Activated naive CD8-positive, alpha-beta T cell treated with anti-CD3 and anti-CD28 coated beads, Interleukin-2, amount 10 ng/mL, durations not matched to agents 7 days and 5 days (primary cell): ENCODE measurements at places on chromosomes 1 and 21. TPM values are rescaled to one million over a fixed set of nuclear protein-coding genes. Genes with fewer than 3 reads are reported as not detected.
A peak's percentile ranks its signal among the peaks of the same experiment; 100 is the strongest.

- peaks cover 4% of the 10 kb centered on the region for H3K36me3 ChIP-seq
- no peak for DNase-seq
- H3K4me1 ChIP-seq, result no peaks in the 10 kb centered on the region
- H3K27me3 ChIP-seq, result peaks cover 3% of the 10 kb centered on the region
These were observed 109.1 kb upstream of the HOOK1 start for GRCh38 chr1:59705466-59706302.

- no peaks in the 10 kb centered on the region for H3K36me3 ChIP-seq
- peaks cover 26% of the 10 kb centered on the region for H3K27me3 ChIP-seq
- peak overlapping the region; percentile 60 for H3K4me3 ChIP-seq
- no peak for DNase-seq
- H3K4me1 ChIP-seq, result peaks cover 9% of the 10 kb centered on the region
These were observed 1.0 kb downstream of the MANEAL start for GRCh38 chr1:37794372-37795339.

DNA sequence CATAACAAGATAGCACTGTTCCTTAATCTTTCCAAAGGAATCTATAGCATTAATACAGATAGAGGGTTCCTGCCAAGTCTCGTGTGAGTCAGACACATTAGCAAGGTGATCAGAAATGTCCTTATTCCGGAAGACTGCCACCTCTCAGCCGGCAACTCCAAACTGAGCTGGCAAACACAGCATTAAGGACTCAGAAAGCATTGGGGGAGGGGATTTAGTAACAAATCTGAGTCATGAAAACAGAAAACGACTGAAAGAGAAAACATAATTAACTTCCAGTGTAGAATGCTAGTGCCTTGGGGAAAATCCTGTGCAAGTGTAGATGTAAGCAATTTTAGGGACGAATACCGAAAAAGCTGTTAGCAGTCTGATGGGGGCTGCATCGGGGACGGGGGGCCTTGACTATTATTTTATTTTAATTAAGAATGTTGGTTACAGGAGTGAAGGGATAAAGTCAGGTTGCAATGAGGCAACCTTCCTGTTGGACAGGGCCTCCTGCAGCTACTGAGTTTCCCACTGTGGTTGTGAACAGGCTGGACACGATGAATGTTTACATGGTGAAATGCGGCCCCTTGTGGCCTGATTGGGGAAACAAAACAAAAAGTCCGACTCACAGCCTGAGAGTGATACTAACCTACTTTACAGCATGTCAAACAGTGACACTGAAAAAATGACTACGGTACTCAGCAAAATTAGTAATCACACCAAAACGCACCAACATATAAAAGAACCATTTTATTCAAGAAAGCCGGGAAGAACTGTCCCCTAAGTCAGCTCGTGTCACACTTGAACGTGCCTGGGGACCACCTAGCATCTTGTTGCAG lies 20.7 kb downstream of the MIS18A start:
- no peaks in the 10 kb centered on the region for H3K36me3 ChIP-seq
- no peaks in the 10 kb centered on the region for H3K27me3 ChIP-seq
- H3K4me1 ChIP-seq, result no peaks in the 10 kb centered on the region

GRCh38 chr1:69305621-69306020 lies 262.1 kb upstream of the LRRC7 start:
- H3K27ac ChIP-seq, result no peak overlapping the region
- H3K27me3 ChIP-seq, result no peaks in the 10 kb centered on the region
- no peak for DNase-seq
- no peak overlapping the region for H3K4me3 ChIP-seq

DNA sequence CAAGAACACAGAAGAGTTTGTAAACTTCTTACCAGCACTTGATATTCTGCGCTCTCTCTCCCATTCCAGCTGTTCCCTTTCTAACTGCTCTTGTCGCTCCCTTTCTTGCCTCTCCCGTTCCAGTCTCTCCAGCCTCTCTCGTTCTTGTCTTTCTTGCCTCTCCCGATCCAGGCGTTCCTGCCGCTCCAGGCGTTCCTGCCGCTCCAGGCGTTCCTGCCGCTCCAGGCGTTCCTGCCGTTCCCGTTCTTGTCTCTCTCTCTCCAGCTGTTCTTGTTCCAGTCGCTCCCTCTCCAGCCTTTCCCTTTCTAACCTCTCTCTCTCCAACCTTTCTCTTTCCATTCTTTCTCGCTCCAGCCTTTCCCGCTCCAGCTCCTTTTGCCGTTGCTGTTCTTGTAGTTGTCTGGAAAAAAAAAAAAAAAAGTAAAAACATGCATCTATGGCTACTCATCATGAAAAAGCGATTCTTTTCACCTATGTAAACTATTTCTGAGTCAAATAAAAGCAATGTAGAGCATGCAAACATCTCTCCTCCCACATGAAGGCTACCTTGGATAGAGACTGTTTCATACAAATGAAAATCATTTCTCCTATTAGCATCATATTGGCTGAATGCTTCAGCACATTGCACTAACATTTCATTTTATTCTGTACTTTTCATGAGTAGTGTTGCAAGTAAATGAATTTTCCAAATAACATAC lies 91.5 kb upstream of the LBR start:
- no peak for DNase-seq
- H3K36me3 ChIP-seq, result no peaks in the 10 kb centered on the region
- H3K27me3 ChIP-seq, result peaks cover 6% of the 10 kb centered on the region
- H3K27ac ChIP-seq, result no peak overlapping the region
- no peaks in the 10 kb centered on the region for H3K4me1 ChIP-seq

SNX7 gene
- not detected for total RNA-seq

DNA sequence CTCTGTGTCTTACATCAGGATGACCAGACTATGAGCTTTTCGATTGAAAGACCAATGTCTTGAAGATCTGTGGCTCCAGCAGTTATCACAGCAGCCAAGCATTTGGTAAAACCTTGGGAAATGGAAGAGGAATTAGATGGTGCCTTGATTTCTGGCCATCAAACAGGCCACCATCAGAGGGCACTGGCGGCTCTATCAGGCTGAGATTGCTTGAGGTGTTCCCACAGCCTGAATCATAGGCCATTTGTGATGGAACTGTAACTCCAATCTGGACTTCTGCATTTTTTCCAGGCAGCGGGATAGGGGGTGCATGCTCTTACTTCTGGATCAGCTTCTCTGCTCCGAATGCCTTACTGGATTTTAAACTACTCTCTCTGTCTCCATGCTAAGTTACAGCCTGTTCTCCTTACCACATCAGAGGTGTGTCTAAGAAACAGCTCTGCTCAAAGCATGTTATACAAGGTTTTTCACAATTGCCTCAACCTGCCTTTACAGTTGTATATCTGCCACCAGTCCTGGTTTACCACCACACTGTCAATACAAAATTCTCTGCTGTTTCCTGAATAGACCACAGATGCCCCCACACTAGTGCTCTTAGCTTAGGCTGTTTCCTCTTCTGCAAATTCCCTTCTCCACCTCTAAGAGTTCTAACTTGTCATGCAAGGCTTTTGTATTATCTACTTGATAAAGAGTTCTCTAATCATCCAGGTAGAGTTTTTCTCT lies 180.9 kb downstream of the PTGER3 start:
- no peaks in the 10 kb centered on the region for H3K36me3 ChIP-seq
- peak overlapping the region; percentile 76 for H3K27ac ChIP-seq
- peaks cover 21% of the 10 kb centered on the region for H3K4me1 ChIP-seq

DNA sequence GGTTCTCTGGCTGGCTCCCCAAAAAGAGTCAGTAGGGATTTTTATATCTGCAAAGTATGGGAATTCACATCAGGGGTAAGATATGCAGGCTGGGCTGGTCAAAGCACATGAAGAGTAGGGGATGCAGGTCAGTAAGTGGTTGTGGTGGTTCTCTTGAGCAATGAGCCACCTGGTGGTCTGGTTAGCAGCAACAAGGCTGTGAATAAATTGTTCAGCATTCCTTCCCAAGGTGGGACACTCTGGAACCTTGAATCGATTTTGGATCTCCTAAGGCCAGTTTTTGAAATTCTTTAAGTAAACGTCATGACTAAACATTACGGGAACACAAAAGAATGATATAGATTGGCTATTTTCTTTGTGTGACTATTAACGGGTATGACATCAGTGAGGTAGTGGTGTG lies 563.0 kb upstream of the NEGR1 start:
- H3K27me3 ChIP-seq, result no peaks in the 10 kb centered on the region
- H3K27ac ChIP-seq, result no peak overlapping the region
- no peak overlapping the region for H3K4me3 ChIP-seq
- H3K36me3 ChIP-seq, result no peaks in the 10 kb centered on the region
- no peak for DNase-seq
- H3K4me1 ChIP-seq, result no peaks in the 10 kb centered on the region

DNA sequence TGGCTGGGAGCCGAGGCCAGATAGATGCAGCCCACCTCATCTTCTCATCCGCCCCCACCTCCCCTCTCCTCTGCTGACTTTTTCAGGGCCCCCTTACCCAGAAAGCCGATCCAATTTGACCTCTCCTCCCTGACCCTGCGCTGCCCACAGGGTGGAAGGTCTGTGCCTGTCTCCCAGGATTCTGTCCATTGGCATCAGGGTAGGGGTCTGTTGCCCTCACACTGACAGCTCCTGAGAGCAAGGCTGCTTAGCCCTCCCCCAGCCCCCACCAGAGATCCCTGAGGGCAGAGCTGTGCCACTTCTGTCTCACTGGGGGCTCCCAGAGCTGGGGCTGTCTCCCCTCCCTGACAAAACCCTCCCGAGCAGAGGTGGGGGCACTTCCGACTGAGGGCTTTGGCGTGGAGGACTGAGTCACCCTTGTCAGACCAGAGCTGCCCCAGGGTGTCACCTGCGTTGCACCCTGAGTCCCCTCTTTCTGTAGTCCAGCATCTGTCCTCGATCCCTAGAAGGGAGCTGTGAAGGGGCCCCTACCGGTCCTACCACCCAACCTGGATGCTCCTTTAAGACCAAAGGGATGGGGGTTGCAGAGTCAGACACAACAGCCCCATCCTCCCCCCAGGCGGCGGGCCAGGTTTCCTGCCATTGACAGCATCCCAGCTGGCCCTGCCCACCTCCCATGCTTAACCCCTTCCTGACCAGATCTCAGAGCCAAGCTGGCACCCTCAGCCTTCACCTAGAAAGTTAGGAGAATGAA lies 2.4 kb upstream of the FAM110D start:
- peaks cover 53% of the 10 kb centered on the region for H3K27me3 ChIP-seq
- H3K4me1 ChIP-seq, result peaks cover 6% of the 10 kb centered on the region
- no peaks in the 10 kb centered on the region for H3K36me3 ChIP-seq
- H3K4me3 ChIP-seq, result no peak overlapping the region
- DNase-seq, result no peak
- no peak overlapping the region for H3K27ac ChIP-seq

EVA1C gene
- 12.4 TPM for total RNA-seq

- no peaks in the 10 kb centered on the region for H3K4me1 ChIP-seq
- no peak for DNase-seq
- peaks cover 4% of the 10 kb centered on the region for H3K27me3 ChIP-seq
- H3K36me3 ChIP-seq, result no peaks in the 10 kb centered on the region
These were observed 184.0 kb upstream of the C1orf174 start for GRCh38 chr1:4084048-4084431.

DNA sequence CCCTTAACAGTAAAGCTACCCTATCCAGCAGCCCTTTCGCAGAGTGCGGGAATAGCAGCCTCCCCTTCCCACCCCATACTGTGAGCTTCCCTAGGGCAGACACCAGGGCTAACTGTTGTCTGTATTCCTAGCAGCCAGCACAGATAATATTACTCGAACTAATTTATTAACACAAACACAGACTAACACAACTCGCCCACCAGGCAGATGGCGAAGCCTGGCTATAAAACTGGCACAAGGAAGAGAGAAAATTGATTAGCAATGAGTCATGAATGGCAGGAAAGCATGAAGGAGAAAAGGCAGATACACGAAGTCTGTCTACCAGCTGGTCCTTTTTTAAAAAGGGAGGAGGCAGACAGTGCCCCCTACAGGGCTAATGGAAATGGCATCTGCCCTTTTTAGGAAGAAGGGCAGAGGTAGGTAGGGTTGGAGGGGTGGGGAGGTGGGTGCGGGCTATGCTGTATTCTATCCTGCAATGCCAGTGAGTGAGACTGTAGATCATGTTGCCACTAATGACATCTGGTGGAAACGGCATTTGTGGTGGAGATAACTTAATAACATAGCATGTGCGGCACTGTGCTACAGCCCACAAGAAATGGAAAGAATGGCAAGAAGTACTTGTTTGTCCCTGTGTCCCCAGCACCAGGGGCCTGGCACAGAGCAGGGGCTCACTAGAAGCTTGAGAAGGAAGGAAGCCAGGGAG lies 30.6 kb upstream of the CTPS1 start:
- peak; percentile 59 for DNase-seq
- peak overlapping the region; percentile 69 for H3K27ac ChIP-seq
- H3K36me3 ChIP-seq, result peaks cover 1% of the 10 kb centered on the region
- peaks cover 19% of the 10 kb centered on the region for H3K4me1 ChIP-seq
- H3K27me3 ChIP-seq, result peaks cover 25% of the 10 kb centered on the region
- peak overlapping the region; percentile 8 for H3K4me3 ChIP-seq

PGBD5 gene
- total RNA-seq, result not detected

S100A7A gene
- not detected for total RNA-seq

CYP4A22 gene
- not detected for total RNA-seq

MFSD2A gene
- total RNA-seq, result 1.9 TPM

GRCh38 chr1:230317823-230318819 lies 108.0 kb downstream of the PGBD5 start:
- H3K27me3 ChIP-seq, result peaks cover under 1% of the 10 kb centered on the region
- no peak for DNase-seq
- no peak overlapping the region for H3K27ac ChIP-seq
- H3K4me1 ChIP-seq, result no peaks in the 10 kb centered on the region
- no peak overlapping the region for H3K4me3 ChIP-seq

- H3K4me3 ChIP-seq, result no peak overlapping the region
- no peak overlapping the region for H3K27ac ChIP-seq
- H3K27me3 ChIP-seq, result peaks cover 27% of the 10 kb centered on the region
These were observed 9.9 kb upstream of the IFNGR2 start for GRCh38 chr21:33393348-33393747.

CELA3B gene
- total RNA-seq, result not detected

- peaks cover 7% of the 10 kb centered on the region for H3K4me1 ChIP-seq
- H3K27me3 ChIP-seq, result peaks cover 57% of the 10 kb centered on the region
- no peaks in the 10 kb centered on the region for H3K36me3 ChIP-seq
- DNase-seq, result no peak
- H3K27ac ChIP-seq, result no peak overlapping the region
- no peak overlapping the region for H3K4me3 ChIP-seq
These were observed 23.5 kb downstream of the TMEM51 start for GRCh38 chr1:15176898-15177665.

DNA sequence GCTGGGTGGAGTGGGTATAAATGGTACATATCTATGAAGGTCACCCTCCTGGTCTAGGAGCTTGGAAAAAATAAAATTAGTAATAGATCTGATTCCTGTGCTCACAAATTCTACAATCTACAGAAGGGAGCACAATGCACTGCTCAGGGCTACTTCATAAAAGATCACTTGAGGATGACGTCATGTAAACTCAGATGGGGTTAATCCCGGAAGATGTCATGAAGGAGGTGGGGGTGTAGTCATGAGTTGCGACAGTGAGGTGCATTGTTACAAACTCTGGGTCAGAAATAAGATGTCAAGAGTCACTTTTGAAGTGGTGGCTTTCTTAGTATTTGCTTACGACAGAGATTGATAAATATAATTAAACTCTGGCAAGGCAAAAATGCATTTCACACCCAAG lies 68.2 kb downstream of the LHX9 start:
- H3K36me3 ChIP-seq, result no peaks in the 10 kb centered on the region
- no peak overlapping the region for H3K4me3 ChIP-seq
- H3K27me3 ChIP-seq, result peaks cover 20% of the 10 kb centered on the region

- peaks cover 2% of the 10 kb centered on the region for H3K27me3 ChIP-seq
- H3K36me3 ChIP-seq, result no peaks in the 10 kb centered on the region
- no peak overlapping the region for H3K27ac ChIP-seq
- H3K4me1 ChIP-seq, result no peaks in the 10 kb centered on the region
These were observed 259.8 kb upstream of the NR5A2 start for GRCh38 chr1:199767700-199768099.
